ENCODE measurements at places on chromosomes 1 and 21.

DNA sequence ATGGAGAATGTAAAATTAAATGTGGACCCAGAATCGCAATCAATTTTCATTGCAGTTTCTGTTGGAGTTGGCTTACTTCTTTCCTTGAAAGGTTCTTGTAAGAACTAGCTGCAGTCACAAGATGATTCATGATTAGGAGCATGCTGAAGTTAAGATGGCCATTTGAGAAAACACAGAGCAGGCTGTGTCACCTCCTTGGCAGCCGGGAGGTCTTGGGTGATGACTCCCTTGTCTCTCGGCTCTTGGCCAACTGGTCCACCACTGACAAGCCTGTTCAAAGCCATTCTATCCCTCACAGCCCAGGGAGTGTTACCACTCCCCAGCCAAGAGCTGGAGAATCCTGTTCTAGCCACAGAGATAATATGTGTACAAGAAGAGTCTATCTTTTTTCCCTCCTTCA lies 40.6 kb downstream of the OPTC start:
- DNase-seq: no peak

- DNase-seq: no peak
Measured at GRCh38 chr1:67749263-67749843, 64.4 kb downstream of the GADD45A start.

DNA sequence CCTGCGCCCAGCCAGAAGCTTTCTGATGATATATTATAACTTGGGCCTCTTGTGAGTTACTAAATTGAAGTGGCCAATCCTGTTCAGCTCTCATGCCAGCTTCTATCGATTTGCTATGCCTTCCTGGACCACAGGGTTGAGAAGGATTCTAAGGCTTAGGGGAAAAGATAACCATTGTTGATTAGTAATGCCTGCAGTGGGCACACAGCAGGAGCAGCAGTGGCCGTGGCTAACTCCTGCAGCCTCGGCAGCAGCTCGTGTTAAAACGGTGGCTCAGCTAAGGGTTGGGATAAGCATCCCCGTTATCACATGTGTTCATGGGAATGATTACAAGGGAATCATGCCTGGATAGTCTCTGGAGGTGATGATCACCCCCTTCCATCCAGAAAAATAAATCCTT lies 20.5 kb upstream of the KCNE2 start:
- DNase-seq: no peak

GRCh38 chr1:162551969-162552683 lies 9.4 kb upstream of the UAP1 start:
- DNase-seq: no peak

DNA sequence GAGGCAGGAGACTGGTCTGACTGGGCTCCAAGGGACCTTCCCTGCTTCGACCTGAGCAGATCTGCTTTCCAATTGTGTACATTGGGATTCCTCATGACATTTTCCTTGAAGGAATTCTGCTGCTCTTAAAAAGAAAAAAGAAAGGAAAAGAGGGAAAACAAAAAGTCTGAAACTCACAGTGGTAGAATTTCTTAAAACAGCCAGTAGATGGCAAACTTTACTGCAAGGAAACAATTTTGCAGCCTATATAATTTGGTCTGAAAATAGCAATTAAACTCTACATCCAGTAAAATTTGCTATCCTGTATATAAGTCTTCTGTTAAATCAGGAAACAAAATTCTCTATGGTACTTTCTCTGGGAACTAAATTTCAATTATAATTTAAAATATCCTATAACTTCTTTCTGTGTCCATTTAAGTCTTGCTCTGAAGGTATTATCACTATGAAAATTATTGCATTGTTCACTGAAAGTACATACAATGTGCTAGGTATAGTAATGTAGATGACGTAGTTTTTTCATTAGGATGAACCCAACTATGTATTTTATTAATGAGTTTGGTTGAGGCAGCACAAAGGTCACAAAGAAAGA lies 59.8 kb downstream of the CRB1 start:
- DNase-seq: no peak

DNA sequence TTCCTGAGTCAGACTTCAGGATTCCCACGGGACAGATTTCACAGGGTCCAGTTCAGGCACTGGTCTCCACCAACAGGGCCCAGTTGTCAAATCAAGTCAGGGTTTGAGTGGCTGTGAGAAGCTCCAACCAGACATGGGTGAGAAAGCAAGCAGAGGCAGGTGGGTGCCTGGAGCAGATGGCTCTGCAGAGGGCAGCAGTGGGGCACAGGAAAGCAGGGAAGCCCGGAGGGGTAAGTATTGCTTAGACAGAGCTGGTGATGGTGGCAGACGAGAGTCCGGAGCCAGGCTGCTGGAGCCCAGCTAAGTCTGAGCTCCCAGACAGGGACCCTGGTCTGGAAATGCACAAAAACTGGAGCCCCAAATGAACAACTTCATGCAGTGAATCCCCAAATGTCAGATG lies 40.4 kb downstream of the RIMS3 start:
- no peak for DNase-seq

DNA sequence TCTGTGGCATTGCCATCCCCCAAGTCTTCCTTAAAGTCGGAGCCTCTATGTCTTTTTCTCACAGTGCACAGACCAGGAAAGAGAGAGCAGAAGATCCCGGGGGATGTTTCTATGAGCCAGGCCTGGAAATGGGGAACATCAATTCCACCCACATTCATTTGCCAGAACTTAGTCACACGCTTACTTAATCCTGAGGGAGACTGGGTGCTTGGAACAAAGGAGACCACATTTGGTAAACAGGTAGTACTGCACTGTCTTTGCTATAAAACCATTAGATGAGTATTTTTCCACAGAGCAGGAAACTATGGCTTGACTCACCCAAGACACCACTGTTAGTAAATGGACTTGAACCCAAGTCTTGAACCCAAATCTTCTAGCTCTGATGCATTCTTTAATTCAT lies 60.7 kb upstream of the CTTNBP2NL start:
- no peak for DNase-seq

DNA sequence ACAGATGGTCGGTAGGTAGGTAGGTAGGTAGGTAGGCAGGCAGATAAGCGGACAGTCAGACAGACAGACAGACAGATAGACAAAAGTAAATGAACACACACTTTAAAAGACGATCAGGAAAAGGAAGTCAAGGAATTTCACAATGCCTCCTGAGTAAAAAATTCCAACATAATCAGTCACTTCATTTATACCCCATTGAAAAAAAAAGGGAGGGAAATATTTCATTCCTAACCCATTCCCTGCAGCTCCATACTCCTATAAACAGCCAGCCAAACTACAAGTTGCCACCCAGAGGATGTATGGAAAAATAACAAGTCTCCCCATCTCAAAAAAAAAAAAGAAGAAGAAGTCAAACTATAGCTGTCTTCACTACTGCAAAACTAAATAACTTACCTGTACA lies 43.4 kb downstream of the ZZZ3 start:
- no peak for DNase-seq

- DNase-seq: no peak
Measured at GRCh38 chr1:40421431-40422384, 28.6 kb upstream of the ZFP69B start.

DNA sequence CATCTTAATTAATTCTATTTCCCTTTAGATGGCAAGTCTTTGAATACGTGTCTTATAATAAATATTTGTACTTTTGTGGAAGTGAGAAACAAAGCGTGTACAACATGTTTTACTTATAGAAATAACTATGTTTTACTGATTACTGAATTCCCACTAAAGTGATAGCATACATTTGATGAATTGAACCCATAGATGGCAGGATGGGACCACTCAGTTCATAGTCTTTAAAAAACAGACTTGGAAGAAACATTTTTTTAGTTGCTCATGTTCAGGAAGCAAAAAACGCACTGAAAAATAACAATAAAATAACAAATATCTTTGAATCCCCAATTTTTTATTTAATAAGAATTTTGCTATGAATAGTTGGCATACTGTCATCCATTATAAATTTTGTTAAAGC lies 507.1 kb upstream of the ZRANB2 start:
- DNase-seq: no peak
